ENCODE measurements at places on chromosomes 1 and 21. TPM values are rescaled to one million over a fixed set of nuclear protein-coding genes. Genes with fewer than 3 reads are reported as not detected.

DNA sequence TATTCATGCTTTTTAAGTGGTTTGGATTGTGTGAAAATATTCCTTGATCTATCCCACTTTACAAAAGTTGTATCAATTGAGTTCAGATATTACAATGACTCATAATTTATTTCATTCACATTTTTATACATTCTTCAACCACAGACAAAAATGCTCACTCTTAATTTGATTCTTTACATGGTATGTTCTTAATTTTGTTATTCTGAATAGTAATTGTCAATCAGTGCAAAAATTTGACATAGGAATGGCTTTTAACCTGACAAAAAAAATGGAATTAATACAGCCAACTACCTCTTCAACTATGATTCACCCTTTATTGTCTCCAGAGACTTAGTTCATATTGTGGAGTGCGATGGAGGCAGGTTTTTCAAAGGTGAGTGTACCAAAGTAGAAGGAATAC, 1002.4 kb upstream of the ADGRL4 start:
- H3K4me1 ChIP-seq, result no peaks in the 10 kb centered on the region
- H3K36me3 ChIP-seq, result no peaks in the 10 kb centered on the region
- no peak overlapping the region for H3K27ac ChIP-seq
- no peak overlapping the region for H3K4me3 ChIP-seq
- no peak for DNase-seq

GRCh38 chr1:154403261-154403943, 1.7 kb upstream of the IL6R start:
- no peak overlapping the region for H3K27ac ChIP-seq
- no peaks in the 10 kb centered on the region for H3K4me1 ChIP-seq
- H3K4me3 ChIP-seq, result no peak overlapping the region
- no peak for DNase-seq

- no peaks in the 10 kb centered on the region for H3K36me3 ChIP-seq
- H3K27ac ChIP-seq, result no peak overlapping the region
- no peaks in the 10 kb centered on the region for H3K27me3 ChIP-seq
- no peaks in the 10 kb centered on the region for H3K4me1 ChIP-seq
- H3K4me3 ChIP-seq, result no peak overlapping the region
- DNase-seq, result no peak
Observed at GRCh38 chr1:217342105-217342504, 288.8 kb downstream of the GPATCH2 start.

- peaks cover 6% of the 10 kb centered on the region for H3K4me1 ChIP-seq
- H3K27ac ChIP-seq, result peak overlapping the region; percentile 13
- H3K36me3 ChIP-seq, result no peaks in the 10 kb centered on the region
- DNase-seq, result peak; percentile 67
Observed at GRCh38 chr1:59506952-59507351, 210.1 kb downstream of the FGGY start.

DNA sequence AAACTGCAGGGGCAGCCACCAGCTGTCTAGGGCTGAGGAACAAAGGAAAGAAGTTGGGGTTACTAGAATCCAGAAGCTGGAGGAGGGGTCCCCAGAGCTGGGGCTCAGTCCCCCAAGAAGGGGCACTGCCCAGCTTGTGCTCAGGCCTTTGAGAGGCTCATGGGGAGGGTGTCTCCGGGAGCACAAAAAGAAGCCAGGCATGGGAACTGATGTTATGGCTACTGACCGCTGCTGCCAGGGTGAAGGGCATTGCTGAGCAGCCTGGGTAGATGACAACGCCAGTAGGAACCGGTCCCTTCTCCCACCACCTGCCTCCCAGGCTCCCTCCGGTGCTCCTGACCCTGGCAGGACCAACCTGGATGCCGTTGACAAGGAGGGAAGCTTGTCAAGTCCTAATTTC, 762.5 kb upstream of the TPTE start:
- no peaks in the 10 kb centered on the region for H3K27me3 ChIP-seq
- H3K4me3 ChIP-seq, result no peak overlapping the region
- H3K4me1 ChIP-seq, result no peaks in the 10 kb centered on the region
- DNase-seq, result peak; percentile 61

DNA sequence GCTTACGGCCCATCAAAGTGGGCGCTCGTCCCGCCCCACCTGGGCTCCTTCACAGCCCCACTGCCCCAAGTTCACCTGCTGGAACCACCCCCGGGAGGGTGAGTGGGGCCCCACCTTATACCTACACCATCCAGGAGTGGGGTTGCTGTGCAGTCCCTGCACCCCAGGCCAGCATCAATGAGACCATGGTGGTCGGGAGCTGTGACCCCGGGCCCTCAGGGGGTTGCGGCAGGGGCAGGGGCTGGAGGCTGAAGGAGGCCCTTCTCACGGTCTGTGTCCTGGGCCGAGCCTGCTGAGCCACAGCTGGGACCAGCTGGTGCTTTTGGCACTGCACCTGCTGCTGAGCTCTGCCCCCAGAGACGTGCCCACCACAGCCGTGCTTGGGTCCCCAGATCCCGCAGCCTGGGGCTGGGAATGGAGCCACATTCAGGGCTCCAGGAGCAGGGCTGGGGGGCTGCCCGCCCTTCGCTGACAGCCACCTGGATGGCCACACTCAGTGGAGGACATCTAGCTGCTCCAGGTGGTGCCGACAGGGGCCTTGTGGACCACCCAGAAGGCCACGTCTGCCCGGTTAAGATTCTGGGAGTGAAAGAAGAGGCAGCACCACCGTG, 17.4 kb downstream of the ACTRT2 start:
- no peak overlapping the region for H3K4me3 ChIP-seq
- no peaks in the 10 kb centered on the region for H3K27me3 ChIP-seq
- H3K27ac ChIP-seq, result no peak overlapping the region
- no peak for DNase-seq

- H3K4me3 ChIP-seq, result no peak overlapping the region
- no peak for DNase-seq
- no peaks in the 10 kb centered on the region for H3K36me3 ChIP-seq
- no peak overlapping the region for H3K27ac ChIP-seq
Observed at GRCh38 chr1:11417162-11417561, 61.8 kb upstream of the DISP3 start.

GRCh38 chr21:42406201-42406621, 2.5 kb downstream of the UBASH3A start:
- no peaks in the 10 kb centered on the region for H3K4me1 ChIP-seq
- DNase-seq, result no peak
- H3K27ac ChIP-seq, result no peak overlapping the region
- no peaks in the 10 kb centered on the region for H3K36me3 ChIP-seq
- no peaks in the 10 kb centered on the region for H3K27me3 ChIP-seq
- peak overlapping the region; percentile 12 for H3K4me3 ChIP-seq

DNA sequence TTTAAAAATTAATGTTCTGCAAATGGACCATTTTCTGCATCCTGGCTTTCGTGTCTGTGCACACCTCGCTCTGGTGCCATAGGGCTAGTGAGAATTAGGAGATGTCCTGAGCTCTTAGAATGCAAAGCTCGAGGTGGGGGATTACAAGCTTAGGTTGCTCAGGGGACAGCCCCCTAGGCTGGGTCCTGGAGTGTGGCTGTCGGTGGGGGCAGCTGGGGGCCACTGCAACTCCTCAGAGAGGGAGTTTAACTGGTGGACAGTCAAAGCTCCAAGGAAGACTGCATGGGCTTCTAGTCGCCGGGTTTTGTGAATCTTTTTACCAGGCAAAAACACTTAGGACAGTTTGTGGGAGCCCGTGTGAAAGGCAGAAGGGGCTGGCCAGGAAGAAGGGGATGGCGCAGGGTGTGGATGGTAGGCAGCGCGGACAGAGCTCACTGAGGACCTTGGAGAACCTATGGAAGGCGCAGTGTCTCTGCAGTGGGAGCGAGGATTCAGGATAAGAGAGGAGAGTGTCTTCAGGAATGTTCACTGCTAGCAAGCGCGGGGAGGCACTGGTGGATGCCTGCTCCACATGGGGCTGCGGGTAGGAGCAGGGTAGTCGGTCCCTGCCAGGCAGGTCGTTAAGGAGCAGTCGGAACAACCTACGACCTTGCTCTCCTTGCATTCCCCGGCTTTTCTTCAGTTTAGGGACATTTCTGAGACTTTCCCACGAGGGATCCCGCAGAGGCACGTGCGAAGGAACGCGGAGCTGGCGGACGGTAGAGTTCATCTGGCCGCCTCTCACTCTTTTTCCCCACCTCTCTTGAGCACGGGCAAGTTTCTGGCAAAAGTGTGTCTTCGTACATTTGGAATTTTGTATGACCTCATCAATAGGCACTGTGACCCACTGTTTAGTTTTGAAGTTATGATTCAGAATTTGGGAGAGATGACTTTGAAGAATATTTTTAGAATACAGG, 12.9 kb upstream of the KCNE1 start:
- H3K36me3 ChIP-seq, result peaks cover 15% of the 10 kb centered on the region
- H3K27ac ChIP-seq, result peak overlapping the region; percentile 87
- H3K4me1 ChIP-seq, result peaks cover 4% of the 10 kb centered on the region
- H3K27me3 ChIP-seq, result no peaks in the 10 kb centered on the region
- peak overlapping the region; percentile 37 for H3K4me3 ChIP-seq
- peak; percentile 74 for DNase-seq

GRCh38 chr1:156624814-156625435, 5.7 kb downstream of the HAPLN2 start:
- H3K27ac ChIP-seq, result no peak overlapping the region
- no peaks in the 10 kb centered on the region for H3K36me3 ChIP-seq
- H3K27me3 ChIP-seq, result peaks cover 29% of the 10 kb centered on the region
- DNase-seq, result no peak
- peak overlapping the region; percentile 31 for H3K4me3 ChIP-seq

- H3K27me3 ChIP-seq, result no peaks in the 10 kb centered on the region
- peak overlapping the region; percentile 28 for H3K4me3 ChIP-seq
- H3K27ac ChIP-seq, result peak overlapping the region; percentile 83
- peak; percentile 79 for DNase-seq
Observed at GRCh38 chr1:6359216-6360116, 34.1 kb downstream of the ACOT7 start.

GRCh38 chr21:44532712-44533111, 7.3 kb downstream of the KRTAP10-1 start:
- H3K4me1 ChIP-seq, result no peaks in the 10 kb centered on the region
- DNase-seq, result peak; percentile 37
- no peak overlapping the region for H3K27ac ChIP-seq
- no peak overlapping the region for H3K4me3 ChIP-seq
- H3K27me3 ChIP-seq, result no peaks in the 10 kb centered on the region

- no peak overlapping the region for H3K4me3 ChIP-seq
- no peak for DNase-seq
- H3K27ac ChIP-seq, result no peak overlapping the region
- peaks cover 28% of the 10 kb centered on the region for H3K4me1 ChIP-seq
Observed at GRCh38 chr1:54485416-54485815, 62.6 kb upstream of the ACOT11 start.

CELA2B gene
- total RNA-seq, result not detected

NMNAT2 gene
- 0.53 TPM for total RNA-seq

IL12RB2 gene
- not detected for total RNA-seq

CYP4A11 gene
- total RNA-seq, result not detected

CHRM3 gene
- 0.85 TPM for total RNA-seq

LENEP gene
- total RNA-seq, result not detected
